ENCODE measurements at places on chromosomes 12 and 14.
A peak's percentile ranks its signal among the peaks of the same experiment; 100 is the strongest.

GRCh38 chr12:86723326-86723725 lies 467.1 kb upstream of the MGAT4C start:
- DNase-seq: no peak

DNA sequence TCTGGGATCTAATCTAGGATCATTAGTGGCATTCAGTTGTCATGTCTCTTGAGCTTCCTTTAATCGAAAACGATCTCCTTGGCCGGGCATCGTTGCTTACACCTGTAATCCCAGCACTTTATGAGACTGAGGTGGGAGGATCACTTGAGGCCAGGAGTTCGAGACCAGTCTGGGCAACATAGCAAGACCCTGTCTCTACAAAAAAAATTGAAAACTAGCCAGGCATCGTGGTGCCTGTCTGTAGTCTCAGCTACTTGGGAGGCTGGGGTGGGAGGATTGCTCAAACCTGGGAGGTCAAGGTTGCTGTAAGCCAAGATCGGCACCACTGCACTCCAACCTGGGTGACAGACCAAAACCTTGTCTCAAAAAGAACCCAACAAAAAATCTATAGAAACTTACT lies 9.0 kb downstream of the PUS1 start:
- DNase-seq: no peak

GRCh38 chr12:3950714-3951320 lies 77.6 kb upstream of the PARP11 start:
- no peak for DNase-seq

GRCh38 chr12:78455991-78456390 lies 408.6 kb upstream of the SYT1 start:
- no peak for DNase-seq

DNA sequence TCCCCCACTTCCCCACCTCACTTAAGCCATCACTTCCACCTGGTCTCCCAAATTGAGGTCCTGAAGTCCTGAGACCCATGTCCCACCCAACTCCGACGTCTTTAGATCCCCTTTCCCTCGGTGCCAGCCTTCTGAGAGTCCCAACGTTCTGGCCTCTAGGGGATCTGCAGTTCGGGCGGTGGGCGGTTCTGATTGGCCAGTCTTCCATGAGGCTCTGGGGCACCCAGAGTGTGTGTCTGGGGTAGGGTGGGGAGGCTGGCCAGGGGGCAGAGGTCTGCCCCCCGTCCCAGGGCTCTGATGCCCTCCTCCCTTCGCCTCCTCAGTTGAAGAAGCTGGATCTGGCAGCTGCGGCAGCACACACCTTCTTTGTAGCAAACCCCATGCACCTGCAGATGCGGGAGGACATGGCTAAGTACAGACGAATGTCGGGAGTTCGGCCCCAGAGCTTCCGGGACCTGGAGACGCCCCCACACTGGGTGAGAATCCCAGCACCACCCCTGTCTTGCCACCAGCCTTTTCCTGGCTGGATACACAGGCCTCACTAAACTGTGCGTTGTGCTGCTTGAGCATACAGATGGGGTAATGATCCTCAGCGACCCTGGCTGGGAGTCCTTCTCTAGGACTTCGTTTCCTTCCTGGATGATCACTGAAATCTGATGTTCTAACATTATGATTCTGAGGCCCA lies 1.5 kb downstream of the P3H3 start:
- no peak for DNase-seq

DNA sequence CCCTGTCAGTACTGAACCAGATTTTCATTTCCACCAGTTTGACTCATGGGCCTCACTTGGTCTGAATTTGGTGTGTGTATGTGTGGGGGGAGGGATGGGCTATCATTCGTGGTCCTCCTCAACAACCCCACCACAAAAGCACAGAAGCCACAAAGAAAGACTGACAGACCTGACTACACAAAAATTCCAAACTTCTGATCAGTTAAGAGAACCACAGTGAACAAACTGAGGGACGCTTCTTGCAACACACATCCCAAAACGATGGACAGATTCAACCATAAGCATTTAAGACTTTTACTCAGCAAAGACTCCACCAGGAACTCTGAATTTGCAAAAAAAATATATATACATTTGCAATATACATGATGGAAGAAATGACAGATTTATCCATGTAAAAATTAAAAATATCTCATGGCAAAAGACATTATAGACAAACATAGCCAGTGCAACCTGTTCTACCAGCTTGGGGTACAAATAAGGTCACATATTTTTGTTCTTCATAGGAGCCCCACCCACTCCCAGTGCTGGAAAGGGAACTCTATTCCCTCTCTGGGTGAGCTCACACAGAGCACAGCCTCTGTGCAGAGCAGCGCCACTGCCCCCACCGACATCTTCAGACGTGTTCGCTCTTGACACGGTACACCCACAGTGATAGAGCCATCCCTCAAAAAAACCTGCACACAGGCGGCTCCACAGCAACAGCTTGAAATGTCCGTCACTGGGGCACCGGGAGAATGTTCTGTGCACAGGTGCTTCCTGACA lies 49.7 kb downstream of the JAG2 start:
- no peak for DNase-seq

- DNase-seq: no peak
Measured at GRCh38 chr12:89493670-89494302, 30.8 kb downstream of the GALNT4 start.

DNA sequence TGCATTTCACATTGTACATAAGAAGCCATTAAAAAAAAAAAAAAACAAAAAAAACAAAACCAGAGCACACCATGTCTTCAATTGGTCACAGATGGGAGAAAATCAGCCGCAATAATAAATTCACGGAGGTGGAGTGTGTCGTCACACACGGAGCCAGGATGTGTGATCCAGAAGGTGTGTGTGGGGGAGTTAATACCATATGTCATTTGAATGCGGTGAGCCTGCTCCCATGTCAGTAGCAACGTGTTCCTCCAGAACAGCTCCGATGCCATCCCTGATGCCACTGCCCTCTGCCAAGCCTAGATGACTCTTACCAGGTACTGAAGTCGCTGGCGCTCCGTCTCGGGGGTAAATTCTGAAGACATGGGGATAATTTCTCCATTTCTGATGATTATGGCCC lies 197.8 kb downstream of the PPM1H start:
- DNase-seq: no peak

DNA sequence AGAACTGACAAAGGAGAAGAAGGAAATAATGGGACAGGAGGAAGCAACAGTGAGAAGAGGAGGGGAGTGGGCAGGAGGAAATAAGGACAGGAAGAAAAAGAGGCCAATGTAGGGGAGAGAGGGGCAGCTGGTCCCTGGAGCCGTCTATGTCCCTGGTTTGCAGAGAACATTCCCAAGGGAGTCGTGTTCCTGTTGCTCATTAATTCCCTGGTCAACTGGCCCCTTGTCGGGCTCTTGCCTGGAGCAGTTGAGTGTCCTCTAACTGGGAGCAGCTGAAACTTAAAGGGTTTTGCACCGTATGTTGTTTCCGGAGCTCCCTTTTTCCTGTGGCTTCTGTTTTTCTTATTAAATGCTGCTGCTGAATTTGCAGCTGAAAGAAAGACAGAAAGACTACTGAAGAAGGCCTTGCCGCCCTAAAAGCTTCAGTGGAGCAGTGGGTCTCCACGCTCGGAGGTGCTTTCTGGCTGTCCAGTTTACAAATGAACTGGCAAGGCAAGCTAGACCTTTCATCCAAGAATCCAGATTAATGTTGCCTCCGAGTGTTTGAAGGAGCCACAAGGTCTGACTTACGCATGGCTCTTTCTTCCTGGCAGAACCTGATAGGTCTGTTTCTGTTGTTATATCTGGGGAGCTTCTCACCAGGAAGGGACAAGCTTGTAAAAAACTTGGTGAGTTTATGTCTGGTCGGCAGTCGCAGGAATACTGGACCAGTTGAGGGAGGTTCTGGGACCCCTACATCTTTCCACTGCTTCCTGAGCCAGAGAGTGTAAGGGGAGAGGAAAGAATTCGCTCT lies 146.2 kb upstream of the RFLNA start:
- no peak for DNase-seq

- no peak for DNase-seq
Measured at GRCh38 chr14:34368115-34368970, 93.7 kb downstream of the SPTSSA start.

DNA sequence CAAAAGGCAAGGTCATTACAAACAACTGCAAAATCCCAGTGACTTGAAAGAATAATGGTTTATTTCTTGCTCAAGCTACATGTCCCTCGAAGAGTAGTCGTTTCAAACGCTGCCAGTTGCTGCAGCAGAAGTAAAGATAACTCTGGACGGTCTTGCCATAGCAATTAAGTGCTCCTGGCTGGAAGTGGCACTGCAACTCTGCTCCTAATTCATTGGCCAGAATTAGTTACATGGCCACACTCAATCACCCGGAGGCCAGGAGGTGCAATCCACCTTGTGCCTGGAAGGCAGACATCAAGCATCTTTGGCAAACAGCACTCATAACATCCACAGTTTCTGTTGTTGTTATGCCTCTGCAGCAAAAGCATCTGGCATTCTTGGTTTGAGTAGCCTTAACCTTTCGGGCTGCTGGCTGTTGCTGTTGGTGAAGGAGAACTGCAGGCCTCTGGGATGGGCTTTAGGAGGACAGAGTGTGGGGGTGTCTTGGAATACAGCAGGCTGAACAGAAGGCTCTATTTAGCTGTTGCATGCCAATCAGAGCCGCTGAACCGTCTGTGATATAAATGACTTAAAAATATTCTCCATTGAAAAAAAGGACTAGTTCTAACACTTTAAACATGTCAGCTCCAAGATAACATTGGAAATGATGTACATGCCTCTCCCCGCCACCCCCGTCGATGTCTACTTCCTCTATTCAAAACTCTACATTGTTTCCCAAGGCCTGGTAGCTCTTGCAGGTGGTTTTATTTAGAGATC lies 123.5 kb upstream of the DYRK2 start:
- no peak for DNase-seq

DNA sequence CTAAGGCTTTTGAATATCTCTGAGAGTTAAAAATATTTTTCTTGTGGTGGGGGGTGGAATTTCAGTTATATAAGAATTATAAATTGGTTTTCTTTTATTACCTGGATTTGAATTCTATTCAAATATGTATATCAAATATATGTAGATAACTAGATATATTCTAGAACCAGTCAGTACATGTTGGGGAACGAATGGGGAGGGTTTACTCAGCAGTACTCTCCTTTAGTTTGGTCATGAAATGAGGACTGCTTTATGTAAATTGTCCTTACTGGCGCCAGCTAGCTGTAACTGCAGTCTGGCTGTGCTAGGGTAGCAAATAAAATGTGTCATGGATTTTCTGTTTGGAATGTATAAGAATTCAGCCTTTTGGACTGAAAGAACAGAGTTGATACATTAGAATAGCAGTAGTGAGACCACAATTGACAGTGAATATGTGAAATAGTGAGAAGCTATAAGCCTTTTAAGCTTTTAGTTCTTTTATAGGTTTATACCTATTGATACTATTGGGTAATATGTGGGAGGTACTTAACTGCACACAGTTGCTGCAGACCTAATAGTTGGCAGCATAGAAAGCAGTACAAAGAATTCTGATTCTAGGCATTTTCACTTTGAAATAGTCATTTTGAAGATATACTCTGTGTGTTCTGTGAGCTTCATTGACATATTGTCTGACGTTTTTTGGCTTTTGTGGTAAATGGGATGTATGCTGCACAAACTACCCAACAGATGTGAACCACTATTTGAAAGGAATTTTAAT lies 29.0 kb downstream of the ATF7IP start:
- peak; percentile 72 for DNase-seq

DNA sequence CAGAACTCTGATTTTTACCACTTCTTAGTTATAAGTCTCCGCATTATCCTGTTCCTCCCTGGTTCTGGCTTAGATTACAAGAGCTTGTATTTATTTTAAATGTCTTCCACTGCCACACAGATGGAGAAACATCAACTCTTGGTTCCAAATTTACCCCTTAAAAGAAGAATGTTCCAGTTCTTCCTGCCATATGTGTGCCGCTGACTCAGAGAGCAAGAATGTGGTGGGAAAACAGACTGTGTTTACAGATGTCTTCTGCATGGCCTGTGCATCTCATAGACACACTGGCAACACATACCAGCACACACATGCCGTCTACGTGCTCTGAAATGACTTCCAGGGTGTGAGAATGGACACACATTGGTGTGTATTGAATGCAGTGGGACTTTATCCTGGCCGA lies 383.0 kb downstream of the LRIG3 start:
- DNase-seq: no peak

DNA sequence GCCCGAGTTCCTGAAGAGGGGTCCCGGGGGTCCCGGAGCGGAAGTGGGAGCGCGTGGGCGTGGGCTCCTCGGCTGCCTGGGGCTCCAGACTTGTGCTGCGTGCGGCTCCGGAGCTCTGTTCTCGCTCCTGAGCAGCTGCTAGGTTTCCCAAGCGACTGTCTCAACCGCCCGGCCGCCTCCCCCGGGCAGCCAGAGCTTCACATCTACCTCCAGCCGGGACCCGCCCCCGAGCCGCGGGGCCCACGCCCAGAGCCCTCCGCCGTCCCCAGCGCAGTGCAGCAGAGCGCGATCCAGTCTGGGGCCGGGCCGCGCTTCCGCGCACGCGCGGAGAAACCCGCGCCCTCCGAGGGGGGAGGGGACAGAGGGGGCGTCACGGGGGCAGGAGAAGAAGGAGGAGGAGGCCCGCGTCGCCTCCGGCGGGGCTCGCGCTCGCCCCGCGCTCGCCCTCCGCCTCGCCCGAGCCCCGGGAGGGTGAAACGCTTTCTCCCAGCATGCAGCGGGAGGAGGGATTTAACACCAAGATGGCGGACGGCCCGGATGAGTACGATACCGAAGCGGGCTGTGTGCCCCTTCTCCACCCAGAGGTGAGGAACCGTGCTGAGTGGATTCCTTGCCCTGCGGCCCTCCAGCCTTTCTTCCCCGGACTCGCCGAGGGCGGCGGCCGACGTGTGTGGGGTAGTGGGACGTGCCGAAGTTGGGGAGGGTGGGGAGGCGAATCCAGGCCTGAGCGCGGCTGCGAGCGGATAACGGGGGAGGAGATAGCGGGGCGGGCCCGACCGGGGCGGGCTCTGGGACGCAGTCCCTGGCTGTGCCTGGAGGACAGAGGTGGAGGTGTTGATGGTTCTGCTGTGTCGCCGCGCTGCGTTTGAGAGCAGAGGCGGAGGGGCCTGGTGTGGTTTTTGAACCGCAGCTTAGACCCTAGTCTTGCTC lies at the start of gene ZDHHC17:
TSS of gene ZDHHC17 (plus strand) at position 370 of the 930 bp plus-strand sequence. CDS start at position 492, 122 bp downstream.
- peak; percentile 94 for DNase-seq
